ENCODE measurements at places on chromosomes 11 and 22.

DNA sequence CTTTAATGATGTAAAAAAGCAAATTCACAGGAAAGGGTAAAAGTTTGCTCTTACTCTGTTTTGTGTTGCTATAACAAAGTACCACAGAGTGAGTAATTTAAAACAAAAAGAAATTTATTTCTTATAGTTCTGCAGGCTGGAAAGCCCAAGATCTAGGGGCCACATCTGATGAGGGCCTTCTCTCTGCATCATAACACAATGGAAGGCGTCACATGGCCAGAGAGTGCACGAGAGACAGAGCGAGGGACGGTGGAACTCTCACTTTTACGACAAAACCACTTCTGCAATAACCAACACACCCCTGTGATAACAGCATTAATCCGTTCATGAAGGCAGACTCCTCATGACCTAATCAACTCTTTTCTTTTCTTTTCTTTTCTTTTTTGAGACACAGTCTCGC is 31.1 kb downstream of the CD6 start:
- no peak for DNase-seq

DNA sequence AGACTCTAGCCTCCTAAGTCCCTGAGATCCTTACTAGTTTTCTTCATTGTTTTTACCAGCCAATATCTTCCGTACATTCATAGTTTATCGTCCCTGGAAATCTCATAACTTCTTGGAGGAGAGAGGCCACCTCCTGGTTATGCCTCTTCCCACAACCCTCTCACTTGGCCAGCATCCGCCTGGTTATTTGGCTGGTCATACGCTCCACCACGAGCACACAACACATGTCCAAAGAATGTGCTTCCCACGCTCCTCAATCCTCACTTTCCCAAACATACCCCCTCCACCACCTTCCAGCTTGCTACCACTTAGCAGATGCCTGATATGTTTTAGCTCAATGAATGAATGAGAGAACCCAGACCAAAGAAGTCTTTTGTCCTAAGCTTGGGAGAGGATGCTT is 83.5 kb upstream of the EIF3D start:
- no peak for DNase-seq

DNA sequence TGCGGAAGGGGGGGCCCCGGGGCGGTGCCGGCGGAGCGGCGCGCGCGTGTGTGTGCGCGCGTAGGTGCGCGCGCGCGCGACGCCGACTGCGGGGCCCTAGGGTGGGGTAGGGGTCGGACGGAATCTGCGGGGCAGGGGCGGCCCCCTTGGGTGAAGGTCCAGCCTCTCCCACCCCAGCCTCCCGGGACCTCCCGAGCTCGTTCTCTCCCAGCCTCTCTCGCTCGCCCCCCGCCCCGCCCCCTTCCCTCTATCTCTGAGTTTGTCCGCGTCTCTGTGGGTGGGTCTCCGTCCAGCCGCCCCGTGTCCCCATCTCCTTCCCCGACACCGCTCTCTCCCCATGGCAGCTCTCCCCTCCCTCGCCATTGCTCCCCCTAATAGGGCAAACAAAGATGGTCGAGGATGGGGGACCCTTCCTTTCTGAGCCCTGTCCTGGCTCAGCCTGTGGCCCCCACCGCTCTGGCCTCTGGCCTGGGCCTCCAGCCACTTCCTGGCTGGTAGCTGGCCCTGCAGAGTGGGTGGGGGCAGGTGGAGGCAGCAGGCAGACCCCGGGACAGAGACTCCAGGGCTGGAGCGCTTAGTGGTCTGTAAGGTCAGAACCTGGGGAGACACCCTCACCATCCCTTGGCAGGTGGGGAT is 33.0 kb upstream of the PRR5 start:
- DNase-seq = no peak

DNA sequence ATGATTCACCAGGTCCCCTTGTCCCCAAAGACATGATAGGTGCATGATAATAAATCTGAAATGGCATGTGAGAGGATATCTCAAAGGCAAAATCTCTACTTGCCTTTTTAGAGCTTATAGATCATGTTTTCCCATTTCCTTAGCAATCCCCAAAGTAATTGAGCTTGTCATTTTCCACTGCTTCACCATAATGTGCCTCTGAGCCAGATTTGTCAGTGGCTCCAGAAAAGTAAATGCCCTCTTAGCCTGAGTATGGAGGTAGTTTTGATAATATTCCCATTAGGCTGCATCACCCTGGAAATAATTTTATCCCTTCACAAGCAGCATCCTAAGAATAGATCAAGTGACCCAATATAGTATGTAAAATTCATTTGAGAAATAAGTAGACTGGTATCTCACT is 36.7 kb upstream of the ADSL start:
- no peak for DNase-seq

DNA sequence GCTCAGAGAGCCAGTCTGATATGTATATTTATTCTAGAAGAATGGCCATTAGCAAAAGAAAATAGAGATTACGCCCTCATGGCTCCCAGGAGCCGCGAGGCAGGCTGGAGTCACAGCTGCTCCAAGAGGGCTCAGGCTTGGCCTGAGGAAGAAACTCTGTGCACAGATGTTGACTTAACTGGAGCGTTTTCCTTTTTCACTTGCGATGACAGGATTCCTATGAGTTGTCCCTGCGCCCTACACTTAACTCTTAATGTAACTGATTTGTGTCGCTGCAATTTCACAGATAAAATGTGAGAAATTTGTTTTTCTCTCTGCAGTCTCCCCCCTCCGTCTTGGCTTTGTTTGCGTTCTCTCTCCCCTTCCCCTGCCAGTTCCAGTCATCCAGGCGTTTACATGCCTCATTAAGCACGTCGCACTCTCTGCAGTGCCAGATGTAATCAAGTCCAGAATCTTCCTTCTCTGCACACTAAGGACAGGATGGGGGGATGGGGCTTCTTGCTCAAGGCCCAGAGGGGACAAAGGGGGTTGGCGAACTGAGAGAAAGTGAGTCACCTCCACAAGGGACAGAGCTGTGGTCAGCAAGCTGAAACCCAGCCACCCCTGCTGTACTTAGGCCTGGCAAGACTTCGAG is 1060.1 kb downstream of the NTM start:
- no peak for DNase-seq

DNA sequence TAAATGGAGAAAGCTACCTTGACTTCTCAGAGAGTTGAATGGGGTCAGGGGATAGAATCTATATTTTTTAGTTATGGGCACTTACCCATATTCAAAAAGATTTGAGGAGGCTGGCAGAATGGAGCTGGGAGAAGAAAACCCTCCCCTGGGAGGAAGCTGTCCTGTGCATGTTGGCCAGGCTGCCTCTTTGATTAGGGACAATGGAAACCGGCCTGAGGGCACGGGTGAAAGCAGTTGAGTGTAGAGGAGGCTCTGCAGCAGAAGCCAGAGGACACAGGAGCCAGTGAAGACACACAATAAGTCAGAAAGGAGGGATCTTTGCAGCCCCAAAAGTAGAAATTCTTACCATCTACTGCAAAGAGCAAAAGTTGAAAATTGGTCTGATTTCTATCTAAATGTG is 66.6 kb upstream of the B3GAT1 start:
- DNase-seq = no peak

Data from RWPE1 (cell line).